T-helper 2 cell (primary cell): ENCODE measurements at places on chromosomes 3 and 15.

DNA sequence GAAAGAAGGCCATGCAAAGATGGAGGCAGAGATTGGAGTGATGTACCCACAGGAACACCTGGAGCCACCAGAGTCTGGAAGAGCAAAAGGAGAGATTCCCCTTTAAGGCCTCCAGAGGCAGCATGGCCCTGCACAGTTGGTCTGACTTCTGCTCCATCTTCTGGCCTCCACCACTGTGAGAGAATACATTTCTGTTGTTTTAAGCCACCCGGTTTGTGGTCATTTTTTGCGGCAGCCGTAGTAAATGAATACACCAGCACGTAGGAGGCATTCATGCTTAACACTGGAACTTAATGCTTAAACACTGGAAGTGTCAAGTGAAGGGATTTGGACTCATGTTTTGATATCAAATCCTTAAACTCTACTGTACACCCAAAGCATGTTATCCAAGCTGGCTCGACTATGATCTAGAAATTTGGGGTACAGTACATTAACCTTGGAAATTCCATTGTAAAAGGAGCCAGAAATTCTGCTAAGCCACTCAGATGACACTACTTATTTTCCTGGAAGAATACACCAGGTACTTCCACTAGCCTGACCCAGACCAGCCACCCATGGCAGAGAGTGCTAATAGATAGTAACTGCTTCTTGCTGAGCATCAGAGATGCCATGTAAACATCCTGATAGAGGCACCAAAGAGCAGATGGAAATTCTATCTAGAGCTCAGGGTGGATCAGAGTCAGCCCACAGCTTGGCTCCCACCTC lies 190.9 kb downstream of the ADAMTS9 start:
- DNase-seq, result no peak

GRCh38 chr15:71060983-71061382 lies 54.3 kb upstream of the THSD4 start:
- DNase-seq, result no peak

DNA sequence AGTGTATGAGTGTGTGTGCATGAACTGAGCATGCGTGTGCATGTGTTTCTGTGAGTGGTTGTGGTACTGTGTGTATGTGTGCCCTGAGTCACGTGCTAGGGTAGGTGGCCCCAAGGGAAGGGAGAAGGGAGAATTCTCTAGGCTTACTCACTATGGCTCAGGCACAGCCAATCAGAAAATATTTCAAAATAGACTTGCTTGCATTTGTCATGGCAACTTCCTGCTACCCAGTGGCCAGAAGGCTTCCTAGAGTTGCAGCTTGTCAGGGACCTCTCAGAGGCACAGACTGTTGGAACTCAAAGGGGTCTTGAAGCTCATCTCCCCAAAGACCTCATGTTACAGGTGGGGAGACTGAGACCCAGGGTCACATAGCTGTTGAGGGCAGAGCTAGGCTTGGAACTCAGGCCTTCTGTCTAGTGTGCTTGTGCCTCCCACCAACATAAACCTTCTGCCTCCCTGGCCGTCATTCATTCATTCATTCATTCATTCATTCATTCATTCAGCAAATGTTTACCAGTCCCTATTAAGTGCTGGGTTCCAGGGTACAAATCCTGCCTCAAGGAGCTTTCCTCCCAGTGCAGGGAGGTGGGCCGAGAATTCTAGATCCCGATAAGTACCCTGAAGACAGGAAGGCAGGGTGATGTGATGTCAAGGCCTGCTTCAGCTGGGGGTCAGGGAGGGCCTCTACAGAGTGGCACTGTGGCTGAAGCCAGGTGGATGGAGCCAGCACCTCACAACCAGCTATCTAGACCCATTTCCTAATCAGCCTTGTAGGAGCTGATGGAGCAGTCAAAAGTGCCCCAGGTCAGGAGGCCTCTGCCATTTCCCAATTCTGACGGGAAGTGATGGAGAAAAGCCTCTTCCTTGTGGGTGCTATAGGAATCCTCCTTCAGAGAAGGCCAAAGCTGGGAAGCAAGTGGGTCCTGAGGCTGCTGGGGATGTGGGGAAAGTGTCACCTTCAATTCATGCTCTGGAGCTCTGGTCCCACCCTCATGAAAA lies 10.9 kb upstream of the RFT1 start:
- DNase-seq, result no peak

DNA sequence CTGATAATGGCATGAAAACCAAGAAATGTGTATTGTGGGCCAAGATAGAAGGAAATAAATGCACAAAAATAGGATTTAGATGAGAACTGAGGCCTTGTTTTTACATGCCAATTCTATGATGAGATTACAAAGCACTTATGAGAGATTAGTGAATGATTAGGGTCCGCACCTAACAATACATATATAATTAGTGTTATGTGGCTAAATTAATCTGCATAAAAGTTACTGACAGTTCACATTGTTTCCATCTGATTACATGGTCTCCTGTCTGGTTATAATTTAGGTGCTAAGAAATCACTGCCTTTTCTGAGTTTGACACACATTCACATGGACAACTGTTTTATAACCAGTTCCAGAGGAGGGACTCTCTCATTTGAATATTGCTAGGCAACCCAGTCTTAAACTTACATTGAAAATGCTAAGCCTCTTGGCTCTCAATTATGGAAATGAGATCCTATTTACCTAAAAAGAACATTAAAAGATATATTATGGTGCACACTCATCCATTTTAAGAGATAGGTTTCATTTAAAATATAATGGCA lies 117.0 kb upstream of the ARL6 start:
- no peak for DNase-seq

- no peak for DNase-seq
These were observed 873 bp downstream of the CAPN7 start for GRCh38 chr3:15206662-15207576.

- DNase-seq, result no peak
These were observed 19.4 kb upstream of the PRR20G start for GRCh38 chr3:127307112-127307835.

- DNase-seq, result no peak
These were observed 40.5 kb downstream of the ZIC1 start for GRCh38 chr3:147449669-147450068.

DNA sequence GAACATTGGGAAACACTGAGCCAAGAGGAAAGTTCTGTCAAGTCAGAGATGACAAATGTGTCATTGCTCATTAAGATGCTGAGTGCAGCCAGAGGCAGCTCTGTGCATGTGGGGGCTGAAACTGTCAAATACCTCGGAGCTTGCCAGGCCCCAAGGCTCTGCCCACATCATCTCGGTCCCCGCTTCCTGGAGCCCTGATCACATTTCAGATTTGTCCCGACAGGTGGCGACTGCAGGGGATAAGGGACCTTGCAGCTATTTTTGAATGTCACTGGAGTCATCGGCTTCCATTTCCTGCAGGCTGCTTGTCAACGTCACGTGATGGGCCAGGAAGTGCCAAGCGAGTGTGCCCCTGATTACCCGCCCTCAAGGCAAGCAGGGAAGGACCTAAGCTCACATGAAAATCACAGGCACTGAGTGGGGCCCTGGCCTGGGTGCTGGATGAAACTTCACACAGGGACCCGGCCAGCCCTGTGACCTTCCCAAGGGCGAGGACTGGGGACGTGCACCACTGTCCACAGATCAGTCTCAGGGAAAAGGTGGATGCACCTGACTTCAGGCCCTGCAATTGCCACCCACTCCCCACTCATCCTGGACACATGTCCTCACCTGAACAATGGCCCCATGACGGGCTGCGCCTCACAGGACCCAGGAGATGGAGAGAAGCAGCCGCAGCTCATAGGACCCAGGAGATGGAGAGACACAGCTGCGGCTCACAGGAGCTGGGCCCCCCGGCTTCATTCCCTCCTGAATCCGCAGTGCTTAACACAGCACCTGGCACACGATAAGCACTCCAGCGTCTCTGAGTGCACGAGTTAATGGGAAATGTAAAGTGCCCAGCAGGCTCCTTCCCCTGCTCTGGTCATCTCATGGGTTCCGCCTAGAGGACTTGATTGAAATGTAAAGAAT lies 73.4 kb downstream of the NUP210 start:
- peak; percentile 36 for DNase-seq

DNA sequence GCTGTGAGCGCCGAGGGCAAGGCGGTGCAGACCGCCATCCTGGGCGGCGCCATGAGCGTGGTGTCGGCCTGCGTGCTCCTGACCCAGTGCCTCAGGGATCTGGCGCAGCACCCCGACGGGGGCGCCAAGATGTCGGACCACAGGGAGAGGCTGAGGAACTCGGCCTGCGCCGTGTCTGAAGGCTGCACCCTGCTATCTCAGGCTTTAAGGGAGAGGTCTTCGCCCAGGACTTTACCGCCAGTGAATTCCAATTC lies 2.3 kb downstream of the TLNRD1 start:
- DNase-seq, result no peak

DNA sequence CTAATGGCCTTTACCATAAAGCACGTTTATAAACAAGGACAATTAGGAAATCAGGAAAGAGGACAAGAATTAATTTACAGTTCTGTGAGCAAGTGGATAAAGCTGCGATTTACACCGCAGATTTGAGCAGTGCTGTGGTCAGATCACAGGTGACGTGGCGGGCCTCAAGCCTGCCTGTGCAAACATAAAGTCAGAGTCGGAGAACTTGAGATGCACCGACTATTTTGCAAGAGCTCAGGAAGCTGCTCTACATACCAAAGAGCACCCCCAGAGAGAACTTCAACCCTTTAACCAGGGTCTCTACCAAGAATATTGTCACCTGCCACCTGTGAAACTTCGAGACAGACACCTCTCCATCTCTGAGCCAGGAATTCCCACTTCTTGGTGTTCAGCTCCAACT lies 35.7 kb downstream of the MECOM start:
- no peak for DNase-seq

DNA sequence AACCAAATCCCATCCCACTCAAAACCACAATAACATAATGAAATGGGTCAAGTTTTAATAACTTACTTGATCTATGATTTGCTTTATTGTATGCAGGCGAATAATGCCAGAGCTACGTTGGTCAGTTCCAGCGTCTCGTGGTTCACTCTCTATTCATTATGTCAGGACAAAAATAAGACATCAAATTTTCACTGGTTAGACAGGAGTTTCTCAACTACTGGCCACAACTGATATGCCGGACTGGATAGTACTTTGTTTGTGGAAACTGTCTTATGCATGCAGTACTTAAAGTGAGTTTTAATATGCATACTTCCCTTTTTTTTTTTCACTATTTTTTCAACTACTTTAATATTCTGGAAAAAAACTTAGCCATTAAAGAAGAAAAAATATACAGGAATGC lies 94.4 kb downstream of the TJP1 start:
- DNase-seq, result no peak

- DNase-seq, result no peak
These were observed 1120.0 kb downstream of the IGSF11 start for GRCh38 chr3:117914540-117915100.

DNA sequence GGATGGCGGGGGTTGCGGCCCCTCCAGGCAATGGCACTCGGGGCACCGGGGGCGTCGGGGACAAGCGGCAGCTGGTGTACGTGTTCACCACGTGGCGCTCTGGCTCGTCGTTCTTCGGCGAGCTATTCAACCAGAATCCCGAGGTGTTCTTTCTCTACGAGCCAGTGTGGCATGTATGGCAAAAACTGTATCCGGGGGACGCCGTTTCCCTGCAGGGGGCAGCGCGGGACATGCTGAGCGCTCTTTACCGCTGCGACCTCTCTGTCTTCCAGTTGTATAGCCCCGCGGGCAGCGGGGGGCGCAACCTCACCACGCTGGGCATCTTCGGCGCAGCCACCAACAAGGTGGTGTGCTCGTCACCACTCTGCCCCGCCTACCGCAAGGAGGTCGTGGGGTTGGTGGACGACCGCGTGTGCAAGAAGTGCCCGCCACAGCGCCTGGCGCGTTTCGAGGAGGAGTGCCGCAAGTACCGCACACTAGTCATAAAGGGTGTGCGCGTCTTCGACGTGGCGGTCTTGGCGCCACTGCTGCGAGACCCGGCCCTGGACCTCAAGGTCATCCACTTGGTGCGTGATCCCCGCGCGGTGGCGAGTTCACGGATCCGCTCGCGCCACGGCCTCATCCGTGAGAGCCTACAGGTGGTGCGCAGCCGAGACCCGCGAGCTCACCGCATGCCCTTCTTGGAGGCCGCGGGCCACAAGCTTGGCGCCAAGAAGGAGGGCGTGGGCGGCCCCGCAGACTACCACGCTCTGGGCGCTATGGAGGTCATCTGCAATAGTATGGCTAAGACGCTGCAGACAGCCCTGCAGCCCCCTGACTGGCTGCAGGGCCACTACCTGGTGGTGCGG lies 1.9 kb downstream of the CHST2 start:
- peak; percentile 50 for DNase-seq

- DNase-seq, result no peak
These were observed 248.4 kb downstream of the ISL2 start for GRCh38 chr15:76584868-76585575.

- no peak for DNase-seq
These were observed 550 bp downstream of the CCDC9B start for GRCh38 chr15:40340038-40340739.

DNA sequence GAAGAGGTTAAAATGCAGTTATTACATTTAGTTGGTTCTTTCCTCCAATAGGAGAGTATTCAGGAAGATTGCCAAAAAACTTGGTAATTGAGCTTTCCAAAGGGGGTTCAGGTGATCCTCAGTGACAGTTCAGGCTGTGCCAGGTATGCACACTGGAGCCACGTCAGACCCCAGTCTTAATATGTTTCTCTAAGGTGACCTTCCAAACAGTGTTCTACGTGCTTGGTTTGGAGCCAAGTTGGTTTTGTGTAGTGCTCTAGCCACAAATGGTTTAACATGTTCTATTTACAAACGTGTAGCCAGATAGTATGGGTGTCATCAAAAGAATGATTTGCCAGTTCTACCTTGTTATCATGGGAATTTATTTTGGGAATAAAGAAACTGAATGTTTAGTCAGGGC lies 21.0 kb downstream of the CTDSPL start:
- DNase-seq, result no peak

GRCh38 chr3:120855665-120856437 lies 52.2 kb upstream of the STXBP5L start:
- no peak for DNase-seq

DNA sequence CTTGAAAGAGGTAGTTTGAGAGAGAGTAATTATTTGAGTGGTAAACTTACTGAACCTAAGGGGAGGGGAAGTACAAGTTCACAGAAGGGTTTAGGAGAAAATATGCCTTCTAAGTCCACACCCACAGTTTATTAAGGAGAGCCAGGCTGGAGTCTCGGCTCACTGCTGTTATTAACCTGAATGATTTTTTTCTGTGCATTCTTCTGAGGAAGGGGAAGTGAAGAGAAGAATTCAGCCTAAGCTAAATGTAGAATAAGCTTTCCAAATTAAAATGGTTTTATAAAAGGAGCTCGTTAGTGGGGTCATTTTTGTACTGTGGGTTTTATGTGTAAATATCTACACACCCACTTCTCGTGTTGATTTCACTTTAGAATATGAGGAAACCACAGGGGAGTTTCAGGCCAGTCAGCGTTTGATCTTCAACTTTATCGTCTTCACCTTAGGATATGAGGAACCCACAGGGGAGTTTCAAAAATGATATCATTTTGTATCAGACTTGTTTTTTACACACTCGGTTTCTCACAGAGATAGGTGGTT lies 1.5 kb downstream of the WHAMM start:
- no peak for DNase-seq

GRCh38 chr15:94324835-94325767 lies 93.7 kb downstream of the MCTP2 start:
- DNase-seq, result no peak
